ENCODE measurements at places on chromosomes 6 and 20.

- DNase-seq: no peak
Observed at GRCh38 chr6:129006724-129007514, 124.0 kb downstream of the LAMA2 start.

DNA sequence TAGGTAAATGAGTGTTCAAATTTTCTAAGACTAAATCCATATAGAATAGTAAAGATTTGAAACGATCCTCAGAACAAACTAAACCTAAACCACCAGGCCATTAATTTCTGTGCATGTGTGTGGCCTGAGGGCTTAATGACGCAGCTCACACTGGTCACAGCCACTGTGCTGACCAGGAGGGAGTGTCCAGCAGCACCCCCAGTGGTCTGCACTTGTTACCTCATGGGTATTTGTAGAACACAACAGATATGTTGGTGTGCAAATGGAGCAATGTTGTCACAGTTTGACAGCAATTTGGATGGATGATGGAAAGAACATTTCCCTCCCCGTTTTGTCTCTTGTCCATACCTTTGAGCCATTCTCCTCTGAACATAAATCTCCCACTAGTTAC lies 122.4 kb upstream of the EXOC2 start:
- DNase-seq: no peak

- no peak for DNase-seq
Observed at GRCh38 chr6:4693173-4693970, 82.8 kb upstream of the CDYL start.

DNA sequence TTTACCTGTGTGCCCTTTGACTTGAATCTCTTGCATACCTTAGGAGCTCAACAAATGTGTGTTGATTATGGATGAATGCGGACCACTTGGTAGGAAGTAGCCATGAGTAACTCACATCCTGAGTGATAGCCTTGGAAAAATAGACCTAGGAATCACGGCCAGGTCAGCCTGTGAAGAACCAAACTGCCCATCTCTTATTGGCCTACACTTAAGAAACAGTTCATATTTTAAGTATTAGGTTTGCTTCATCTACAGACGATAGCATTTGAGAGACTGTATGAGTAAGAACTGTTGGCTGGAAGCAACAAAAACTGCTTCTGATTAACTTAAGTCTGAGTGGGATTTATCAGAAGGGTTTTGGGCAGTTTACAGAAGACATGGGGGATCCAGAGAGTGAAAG lies 320.1 kb upstream of the PRND start:
- DNase-seq: no peak

- no peak for DNase-seq
Observed at GRCh38 chr20:19310541-19310940, 98.1 kb downstream of the SLC24A3 start.

GRCh38 chr6:97863697-97864096 lies 580.7 kb upstream of the MMS22L start:
- no peak for DNase-seq

DNA sequence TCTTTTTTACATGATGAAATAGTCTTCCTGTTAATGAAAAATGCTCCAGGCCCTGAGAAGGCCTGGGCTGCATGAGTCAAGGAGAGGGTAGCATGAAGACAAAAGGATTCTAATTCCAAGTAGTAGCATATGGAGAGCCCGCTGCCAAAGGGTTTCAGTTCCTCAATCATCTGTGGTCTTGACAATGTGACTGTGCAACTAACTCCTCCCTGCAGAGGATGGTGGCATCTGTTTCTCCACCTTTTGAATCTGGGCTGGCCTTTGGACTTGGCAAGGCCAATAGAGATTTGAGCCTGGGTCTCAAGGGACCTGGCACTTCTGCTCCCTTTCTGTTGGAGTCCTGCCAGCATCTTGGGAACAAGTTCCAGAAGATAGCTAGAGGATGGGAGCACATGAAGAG lies 35.1 kb upstream of the ANKEF1 start:
- DNase-seq: no peak
